ENCODE measurements at places on chromosomes 6 and 20. TPM values are rescaled to one million over a fixed set of nuclear protein-coding genes. Genes with fewer than 3 reads are reported as not detected.

DNA sequence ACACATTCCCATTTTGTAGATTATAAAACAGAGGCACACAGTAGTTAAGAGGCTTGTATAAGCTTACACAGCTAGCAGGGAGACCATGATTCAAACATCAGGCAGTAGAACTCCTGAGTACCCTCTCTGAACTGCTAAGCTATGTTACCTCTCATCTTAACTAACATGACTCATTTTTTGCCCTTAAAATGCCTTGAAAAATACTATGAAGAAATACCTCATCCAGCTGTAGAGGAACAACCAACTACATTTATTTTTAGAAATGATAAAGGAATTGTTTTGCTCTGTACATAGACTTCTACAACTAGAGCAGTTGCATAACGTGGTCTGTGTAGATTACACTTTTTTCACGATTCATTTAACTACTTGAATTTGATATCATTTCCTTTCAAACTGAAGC, 102.1 kb downstream of the FLRT3 start:
- no peak overlapping the region for H3K4me3 ChIP-seq
- DNase-seq, result no peak
- H3K36me3 ChIP-seq, result no peaks in the 10 kb centered on the region
- H3K27me3 ChIP-seq, result no peaks in the 10 kb centered on the region

DNA sequence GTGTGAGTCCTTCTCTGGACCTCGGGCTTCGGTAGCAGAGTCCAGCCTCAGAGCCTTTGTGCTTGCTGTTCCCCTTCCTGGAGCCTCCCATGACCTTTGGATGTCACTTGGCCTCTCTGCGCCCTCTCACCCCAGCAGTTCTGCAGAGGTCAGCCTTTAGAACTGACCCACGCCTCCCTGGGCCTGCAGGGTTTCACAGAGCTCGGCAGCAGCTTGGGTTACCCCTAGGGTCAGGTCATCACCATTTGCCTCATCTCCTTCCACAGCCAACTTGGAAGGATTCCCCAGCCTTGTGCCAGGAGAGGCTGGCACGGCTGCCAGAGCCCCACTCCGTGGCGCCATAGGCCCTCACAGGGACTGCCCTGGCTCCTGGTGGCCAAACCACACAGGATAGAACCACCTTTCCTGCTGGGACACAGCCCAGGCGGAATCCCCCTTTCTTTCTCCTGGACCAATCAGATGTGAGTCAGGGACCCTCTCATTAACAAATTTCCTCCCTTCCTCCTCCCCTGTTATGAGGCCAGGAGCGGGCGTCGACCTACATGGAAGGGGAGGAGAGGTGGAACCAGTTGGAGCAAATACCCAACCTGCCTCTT, 13.9 kb upstream of the SIRPA start:
- H3K27ac ChIP-seq, result no peak overlapping the region
- H3K4me1 ChIP-seq, result peaks cover 36% of the 10 kb centered on the region
- no peaks in the 10 kb centered on the region for H3K36me3 ChIP-seq
- no peak overlapping the region for H3K4me3 ChIP-seq

- H3K27ac ChIP-seq, result no peak overlapping the region
- H3K36me3 ChIP-seq, result no peaks in the 10 kb centered on the region
- no peak for DNase-seq
- H3K4me1 ChIP-seq, result no peaks in the 10 kb centered on the region
- H3K4me3 ChIP-seq, result no peak overlapping the region
These were observed 147.0 kb upstream of the STXBP5 start for GRCh38 chr6:147057188-147057587.

DNA sequence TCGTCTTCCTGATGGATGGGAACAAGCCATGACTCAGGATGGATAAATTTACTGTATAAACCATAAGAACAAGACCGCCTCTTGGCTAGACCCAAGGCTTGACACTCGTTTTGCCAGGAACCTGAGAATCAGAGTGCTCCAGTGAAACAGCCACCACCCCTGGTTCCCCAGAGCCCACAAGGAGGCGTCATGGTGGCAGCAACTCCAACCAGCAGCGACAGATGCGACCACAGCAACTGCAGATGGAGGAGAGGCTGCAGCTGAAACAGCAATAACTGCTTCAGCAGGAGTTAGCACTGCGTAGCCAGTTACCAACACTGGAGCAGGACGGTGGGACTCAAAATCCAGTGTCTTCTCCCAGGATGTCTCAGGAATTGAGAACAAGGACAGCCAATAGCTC, 100.9 kb upstream of the SAMD5 start:
- no peak overlapping the region for H3K27ac ChIP-seq
- no peak overlapping the region for H3K4me3 ChIP-seq
- DNase-seq, result no peak
- peaks cover 6% of the 10 kb centered on the region for H3K36me3 ChIP-seq
- H3K4me1 ChIP-seq, result no peaks in the 10 kb centered on the region

Gene TM9SF4
- 76.8 TPM for total RNA-seq

Data from neural crest cell (in vitro differentiated cells).